ENCODE measurements at places on chromosomes 2 and 18.

DNA sequence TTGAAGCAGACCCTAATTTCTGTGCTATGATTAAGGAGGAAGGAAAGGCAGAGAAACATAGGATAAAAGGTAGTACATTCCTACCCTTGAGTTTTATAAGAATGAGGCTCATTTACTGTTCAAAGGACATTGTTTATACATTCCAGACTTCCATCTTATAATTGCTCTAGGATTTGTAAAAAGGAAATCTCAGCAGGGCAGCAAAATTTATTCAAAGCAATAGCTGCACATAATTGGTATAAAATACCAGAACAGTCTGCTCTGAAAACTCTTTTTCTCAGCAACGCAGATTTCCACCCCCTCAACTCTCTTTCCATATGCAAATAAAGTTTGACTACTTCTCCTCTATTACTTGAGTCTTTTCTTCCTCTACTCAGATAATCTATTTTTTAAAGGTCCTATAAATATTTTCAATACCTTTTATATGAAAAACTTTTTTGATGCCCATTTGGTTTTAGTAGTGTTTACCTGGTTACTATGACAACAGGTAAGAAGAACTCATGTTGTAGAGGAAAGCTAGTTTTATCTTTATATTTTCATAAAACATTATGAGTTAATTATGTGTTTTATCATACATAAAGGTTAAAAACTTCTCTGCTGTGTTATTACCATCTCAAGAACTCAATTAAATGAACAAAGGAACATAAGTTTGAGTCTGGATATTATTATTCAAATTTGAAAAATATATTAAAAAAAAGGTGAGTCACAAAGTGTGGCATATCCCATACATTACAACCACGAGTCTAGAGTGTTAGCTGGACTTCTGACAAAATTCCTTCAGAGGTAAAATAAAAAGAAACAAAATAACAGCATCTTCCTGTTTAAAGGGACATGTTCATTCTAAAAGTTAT is 19.9 kb downstream of the RBMS1 start:
- no peak for DNase-seq

DNA sequence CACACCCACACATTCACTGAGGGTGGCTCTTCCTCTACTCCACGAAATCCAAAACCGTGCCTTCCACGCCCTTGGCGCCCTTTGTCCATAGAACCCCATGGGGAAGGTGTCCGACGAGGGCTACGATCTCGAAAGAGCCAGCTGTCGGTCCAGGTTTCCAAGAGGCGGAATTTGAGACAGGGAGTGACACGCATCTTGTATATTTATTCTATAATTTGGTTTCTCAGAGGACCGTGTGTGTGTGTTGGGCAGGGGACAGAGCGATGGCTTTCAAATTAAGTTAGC is 726 bp downstream of the C2orf69 start:
- no peak for DNase-seq

- no peak for DNase-seq
Measured at GRCh38 chr2:137525641-137526190, 438.6 kb upstream of the HNMT start.

- DNase-seq: no peak
Measured at GRCh38 chr2:168253379-168253778, 6.0 kb upstream of the STK39 start.

GRCh38 chr2:149087751-149088150 is 49.3 kb downstream of the LYPD6B start:
- no peak for DNase-seq

GRCh38 chr18:65754121-65754520 is 3.3 kb downstream of the CDH7 start:
- DNase-seq: no peak

DNA sequence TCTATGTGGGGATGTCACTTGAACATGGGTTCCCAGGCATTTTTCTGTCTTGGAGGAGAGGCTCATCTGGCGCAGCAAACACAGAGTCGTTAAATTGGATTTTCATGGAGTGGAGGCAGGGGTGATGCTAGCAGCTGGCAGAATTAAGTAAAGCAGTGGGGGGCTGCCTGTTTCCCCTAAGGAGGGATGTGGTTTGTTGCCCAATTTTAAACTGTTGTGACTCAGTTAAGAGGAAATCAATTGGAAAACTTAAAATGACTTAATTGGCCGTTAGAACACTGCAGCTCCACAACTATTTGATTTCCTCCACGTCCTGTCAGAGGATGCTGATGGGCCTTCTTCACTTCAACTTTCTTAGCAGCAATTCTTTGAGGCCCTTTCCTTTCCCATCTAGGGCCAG is 354.1 kb upstream of the ATP5MC3 start:
- no peak for DNase-seq

GRCh38 chr18:31511098-31511497 is 13.1 kb downstream of the DSG2 start:
- DNase-seq: no peak

- peak; percentile 1 for DNase-seq
Measured at GRCh38 chr2:54298514-54298913, 42.5 kb upstream of the TSPYL6 start.

- no peak for DNase-seq
Measured at GRCh38 chr18:61785588-61785987, 107.2 kb downstream of the RNF152 start.

- DNase-seq: no peak
Measured at GRCh38 chr2:3646446-3646845, 11.6 kb upstream of the ALLC start.

- no peak for DNase-seq
Measured at GRCh38 chr2:96500385-96501066, 4.6 kb downstream of the NEURL3 start.

DNA sequence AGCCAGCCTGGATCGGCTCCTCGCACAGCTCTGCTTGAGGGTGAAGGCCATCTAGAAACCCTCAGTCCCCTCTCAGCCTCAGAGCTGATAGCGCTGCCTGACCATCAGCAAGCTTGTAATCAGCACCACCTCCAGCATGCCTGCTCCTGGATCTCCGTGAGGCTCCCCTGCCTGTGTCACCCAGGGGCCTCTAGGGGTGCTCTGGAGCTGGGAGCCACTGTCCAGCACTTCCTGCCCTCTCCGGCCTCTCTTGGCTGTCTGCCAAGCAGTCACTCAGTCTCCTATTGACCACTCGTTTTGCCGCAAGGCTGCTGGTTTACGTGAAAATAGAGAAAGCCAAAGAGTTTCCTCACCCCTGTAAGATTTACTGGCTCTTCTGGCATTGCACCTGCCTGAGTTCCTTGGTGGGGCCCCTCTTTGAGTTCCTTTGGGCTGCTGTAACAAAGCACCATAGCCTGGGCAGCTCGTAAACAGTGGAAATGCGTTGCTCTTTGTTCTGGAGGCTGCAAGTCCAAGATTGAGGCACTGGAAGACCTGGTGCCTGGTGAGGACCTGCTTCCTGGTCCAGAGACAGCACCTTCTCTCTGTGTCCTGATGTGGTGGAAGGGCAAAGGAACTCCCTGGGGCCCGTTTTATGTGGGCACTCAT is 17.9 kb downstream of the CAPN10 start:
- peak; percentile 61 for DNase-seq

DNA sequence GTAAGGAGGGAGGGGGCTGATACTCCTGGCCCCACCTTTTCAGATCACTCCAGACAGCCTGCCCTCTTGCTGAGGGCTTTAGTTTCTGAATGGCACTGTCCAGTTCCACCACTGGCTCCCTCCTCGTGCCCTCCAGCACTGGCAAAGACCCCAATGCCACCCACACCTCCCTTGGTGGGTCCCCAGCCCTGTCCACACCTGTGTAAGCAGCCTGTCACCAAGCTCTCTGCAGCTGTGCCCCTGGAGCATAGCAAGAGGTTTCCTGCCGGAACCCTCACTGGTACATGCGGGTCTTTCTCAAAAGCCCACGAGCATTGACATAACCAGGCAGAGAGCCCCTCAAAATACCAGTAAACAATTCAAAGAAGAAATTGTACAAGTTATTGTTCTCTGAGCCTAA is 17.6 kb upstream of the KIF1A start:
- DNase-seq: no peak

- DNase-seq: no peak
Measured at GRCh38 chr2:148675708-148676107, 31.2 kb downstream of the EPC2 start.

GRCh38 chr2:79219383-79219988 is 59.9 kb upstream of the REG3A start:
- DNase-seq: peak; percentile 30
